Breast epithelium (tissue), 4 donors: ENCODE measurements at places on chromosomes 2 and 18.

- no peak for DNase-seq
These were observed 352.8 kb upstream of the KCNH7 start for GRCh38 chr2:163191372-163191771.

GRCh38 chr2:169415233-169415748, 53.0 kb upstream of the LRP2 start:
- no peak for DNase-seq

DNA sequence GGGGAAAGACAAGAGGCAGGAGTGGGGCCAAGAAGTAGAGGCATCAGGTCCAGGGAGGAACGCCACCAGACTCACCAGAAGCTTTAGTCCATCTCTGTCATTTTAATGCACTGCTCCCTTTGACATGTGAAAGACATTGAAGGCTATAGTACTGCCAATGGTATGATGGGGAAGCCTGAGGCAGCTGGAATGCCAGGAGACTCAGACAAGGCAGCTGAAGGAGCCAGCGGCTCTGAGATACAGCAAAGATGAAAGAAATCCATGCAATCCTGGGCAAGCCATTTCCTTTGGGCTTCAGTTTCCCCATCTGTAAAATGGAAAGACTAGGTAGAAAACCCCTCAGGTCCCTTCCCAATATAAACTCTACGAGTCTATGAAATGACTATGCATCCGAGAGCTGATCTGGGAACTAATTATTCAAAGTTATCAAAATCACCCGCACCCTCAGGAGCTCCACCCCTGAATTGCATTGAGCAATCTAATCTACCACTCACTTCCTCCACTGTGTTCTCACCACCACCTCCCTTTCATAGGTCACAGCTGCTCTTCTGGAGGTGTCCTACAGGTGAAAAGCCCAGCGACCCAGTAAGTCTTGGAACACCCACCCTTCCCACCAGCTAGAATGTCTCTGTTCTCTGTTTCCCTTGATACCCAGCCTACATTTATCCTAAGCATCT, 3.1 kb downstream of the CXCR2 start:
- no peak for DNase-seq

DNA sequence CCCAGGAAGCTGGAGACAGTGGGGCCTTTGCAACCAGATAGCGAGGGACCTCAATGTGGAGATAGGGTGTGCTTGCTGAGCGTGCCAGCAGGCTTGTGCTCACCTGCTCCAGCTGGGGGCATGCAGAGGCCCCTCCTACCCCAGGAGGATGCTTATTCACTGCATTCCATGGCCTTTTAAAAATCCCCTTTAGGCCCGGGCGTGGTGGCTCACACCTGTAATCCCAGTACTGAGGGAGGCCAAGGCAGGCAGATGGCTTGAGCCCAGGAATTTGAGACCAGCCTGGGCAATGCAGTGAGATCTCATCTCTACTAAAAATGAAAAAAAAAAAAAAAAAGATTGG, 54.5 kb downstream of the ODC1 start:
- no peak for DNase-seq

DNA sequence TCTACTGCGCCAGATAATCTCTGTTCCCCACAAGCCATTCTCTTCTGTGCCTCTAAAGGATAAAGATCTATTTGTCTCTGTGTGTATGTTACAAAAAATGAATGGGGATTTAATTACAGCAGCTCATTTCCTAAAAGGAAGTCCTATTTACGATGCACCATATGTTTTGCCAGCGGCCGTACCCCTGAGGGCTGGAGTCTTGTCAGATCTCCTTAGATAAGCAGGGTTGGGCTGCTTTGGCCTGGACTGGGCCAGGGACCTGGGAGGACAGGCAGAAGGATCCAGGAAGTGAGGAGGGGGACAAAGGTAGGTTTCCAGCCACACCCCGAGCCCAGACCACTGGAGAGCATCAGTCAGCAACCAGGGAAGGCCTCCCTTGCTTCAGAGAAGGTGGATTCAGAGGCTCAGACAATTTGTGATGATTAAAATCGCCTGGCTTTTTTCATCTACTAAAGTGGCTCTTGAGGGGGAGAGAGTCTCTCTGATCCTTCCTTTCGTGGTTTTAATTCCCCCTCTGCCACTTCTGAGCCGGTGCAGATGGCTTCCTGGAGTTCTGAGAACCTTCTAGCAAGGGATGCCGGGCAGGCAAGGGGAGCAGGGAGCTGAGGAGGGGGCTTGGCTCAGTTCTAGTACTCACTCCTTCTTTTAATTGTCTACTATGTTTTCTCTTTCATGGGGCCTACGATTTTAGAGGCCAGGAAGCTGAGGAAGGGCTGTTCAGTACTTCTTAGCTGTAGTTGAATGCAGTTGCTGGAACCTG, 42.1 kb downstream of the MYCN start:
- no peak for DNase-seq

DNA sequence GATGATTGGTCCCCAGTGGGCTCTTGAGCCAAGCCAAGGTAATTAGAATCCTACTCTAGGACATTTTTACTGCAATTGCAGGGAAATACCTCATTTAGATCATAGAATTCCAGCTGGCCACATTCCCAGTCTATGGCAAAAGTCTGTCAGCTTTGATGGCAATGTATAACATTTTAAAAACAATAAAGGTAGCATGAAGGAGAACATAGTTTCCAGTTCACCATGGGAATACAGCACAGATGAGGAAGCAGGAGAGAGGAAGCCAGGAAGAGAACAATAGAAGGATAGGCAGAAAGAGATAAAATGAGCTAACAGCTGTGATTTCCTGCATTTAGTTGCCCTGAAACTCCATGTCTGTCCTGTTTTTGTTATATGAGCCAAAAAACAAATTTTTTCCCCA, 897.3 kb upstream of the DDX18 start:
- no peak for DNase-seq

DNA sequence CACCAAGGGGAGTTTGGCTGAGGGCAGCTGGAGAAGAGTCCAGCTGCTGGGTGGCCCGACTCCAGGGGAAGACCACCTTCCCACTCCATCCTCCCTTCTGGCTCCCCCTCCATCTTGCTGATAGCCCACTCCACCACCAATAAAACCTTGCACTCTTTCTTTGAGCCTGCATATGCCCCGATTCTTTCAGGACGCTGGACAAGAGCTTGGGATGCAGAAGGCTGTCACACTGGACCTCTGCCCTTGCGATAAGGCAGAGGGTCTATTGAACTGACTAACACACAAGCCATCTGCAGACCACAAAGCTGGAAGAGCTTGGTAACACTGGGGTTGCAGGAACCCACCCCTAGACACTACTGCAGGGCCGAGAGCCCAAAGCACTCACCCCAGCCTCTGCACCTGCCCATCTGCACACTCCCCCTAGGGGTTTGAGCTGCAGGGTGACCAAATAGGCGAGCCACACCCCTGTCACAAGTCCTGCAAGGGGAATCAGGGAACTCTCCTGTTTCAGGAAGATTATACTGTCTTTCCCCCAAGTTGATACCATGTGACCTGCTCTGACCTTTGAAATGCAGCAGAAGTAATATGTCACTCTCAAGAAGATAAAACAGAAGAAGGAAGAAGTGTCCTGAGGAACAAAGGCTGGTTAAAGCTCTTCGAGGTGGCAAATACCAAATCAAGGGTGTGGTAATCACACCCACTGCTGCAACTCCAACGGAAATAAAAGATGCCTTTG, 70.5 kb downstream of the SMAD4 start:
- DNase-seq, result no peak

GRCh38 chr18:23953984-23954383, 60.6 kb upstream of the TTC39C start:
- no peak for DNase-seq

DNA sequence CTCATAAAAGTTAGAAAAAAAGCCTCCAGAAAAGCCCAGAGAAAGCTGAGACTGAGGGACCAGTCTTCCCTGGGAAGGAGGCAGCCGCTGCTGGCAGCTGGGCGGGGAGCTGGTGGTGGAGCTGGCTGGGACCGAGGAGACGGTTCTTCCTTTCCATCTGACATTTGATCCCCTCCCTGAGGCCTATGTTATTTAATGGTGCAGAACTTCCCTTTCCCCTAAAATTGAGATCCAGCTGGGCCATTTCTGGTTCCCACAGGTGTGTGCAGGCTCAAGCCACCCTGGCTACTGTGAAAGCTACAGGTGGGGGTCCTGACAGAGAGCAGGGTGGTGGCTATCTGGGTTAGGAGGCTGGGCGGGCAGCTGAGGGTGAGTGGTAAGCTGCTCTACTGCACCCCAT, 81.5 kb upstream of the FZD7 start:
- no peak for DNase-seq

- DNase-seq, result no peak
These were observed 24.4 kb downstream of the ZNF521 start for GRCh38 chr18:25327584-25327983.

DNA sequence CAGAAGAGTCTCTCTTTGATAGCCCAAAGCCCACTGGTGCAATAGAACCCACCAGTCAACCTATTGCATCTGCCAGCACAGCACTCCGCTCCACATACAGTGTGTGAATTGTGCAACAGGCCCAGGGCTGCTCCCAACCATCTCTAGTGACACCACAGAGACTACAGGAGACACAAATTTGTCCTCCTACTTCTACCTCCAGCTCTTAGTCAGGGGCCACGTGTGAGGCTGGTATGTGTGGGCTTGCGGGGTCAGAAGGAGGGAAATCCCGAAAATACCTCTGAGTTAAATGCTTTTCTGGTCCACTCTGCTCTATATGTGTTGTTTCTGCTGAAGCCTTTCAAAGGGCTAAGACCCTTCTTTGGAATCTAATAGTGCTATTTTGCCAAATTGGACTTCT, 18.0 kb downstream of the DGUOK start:
- DNase-seq, result no peak

DNA sequence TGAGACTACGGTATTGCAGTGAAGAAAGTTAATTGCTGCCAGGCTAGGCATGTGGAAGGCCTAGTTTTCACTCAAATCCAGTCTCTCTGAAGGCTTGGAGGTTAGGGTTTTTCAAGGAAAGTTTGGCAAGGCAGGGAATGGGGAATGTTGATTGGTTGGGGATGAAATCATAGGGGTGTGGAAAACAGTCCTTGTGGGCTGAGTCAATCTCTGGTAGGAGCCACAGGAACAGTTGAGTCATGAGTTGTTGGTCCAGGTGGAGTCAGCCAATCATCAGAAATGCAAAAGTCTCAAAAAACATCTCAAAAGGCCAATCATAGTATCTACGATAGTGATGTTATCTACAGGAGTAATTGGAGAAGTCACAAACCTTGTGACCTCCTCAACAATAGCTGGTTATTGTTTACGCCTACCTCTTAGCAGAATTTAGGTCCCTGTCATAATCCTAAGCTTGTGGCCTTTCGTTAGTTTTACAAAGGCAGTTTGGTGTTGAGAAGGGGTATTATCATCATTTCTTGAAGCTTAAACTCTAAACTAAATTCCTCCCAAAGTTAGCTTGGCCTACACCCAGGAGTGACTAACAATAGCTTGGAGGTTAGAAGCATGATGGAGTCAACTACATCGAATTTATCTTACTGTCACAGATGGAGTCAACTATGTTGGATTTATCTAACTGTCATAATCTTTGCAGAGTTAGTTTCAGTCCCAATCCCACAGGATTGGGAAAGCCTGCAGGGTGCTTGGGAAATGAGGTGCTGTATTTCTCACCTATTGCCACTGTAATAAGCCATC, 33.7 kb upstream of the APCDD1 start:
- DNase-seq, result no peak

DNA sequence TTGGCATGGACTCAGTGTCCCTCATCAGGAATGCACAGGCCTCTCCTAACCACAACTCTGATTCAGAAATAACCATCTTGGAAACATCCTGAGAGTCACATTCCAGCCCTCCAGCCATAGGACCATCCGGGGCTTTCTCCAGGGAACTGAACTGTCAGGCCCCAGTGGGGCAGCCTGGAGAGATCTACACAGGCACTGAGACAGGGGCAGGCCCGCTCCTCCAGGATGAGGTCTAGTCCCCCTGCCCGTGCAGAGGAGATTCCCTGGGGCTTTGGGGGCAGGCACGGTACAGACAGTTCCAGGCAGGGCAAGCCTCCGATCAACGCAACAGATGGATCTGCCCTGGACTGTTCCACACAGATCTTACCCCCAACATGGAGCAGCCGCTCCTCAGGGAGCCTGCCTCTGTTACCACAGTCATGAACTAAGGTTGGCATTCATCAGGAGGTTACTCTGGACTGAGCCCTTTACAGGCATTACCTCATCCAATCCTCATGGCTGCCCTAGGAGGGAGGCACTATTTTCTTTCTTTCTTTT, 12.0 kb downstream of the KCNK3 start:
- DNase-seq, result no peak

- DNase-seq, result no peak
These were observed 896 bp upstream of the ASXL3 start for GRCh38 chr18:33576999-33577646.

GRCh38 chr18:75742516-75742915, 315.0 kb upstream of the SMIM21 start:
- no peak for DNase-seq

- no peak for DNase-seq
These were observed 1.3 kb downstream of the ARHGEF4 start for GRCh38 chr2:130837811-130838565.

DNA sequence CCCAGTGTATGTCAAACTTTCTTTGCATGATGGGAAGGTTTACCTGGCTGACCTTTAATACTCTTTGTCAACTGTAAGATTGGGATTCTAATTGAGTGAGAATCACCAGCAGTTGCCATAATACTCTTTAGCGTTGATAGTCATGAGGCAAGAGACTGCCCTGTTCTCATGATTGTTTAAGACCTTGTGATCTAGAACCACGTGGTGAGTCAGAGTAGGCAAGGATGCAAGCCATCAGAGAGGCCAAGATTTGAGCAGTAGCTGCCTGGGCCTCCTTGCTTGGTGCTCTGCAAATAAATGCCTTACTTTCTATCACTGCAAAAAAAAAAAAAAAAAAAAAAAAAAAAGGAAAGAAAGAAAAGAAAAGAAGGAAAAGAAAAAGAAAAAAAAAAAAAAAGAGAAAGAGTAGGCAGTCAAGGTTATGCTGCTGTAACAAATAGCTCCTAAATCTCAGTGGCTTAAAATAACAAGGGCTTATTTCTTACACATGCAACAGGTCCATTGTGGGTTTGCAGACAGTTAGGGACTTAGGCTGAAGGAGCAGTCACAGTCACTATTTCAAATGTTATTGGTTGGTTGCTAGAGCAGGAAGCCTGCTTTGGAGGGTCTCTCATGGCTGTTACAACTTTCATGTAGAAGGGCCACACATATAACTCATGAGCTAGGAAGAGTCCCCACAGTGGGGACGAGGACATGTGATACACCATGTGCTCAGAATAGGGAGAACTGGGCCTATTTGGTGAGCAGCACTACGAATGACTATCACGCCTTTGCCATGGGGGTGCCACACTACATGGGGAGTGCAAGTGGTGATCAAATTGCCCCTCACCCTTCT, 21.7 kb downstream of the IL1R2 start:
- no peak for DNase-seq

DNA sequence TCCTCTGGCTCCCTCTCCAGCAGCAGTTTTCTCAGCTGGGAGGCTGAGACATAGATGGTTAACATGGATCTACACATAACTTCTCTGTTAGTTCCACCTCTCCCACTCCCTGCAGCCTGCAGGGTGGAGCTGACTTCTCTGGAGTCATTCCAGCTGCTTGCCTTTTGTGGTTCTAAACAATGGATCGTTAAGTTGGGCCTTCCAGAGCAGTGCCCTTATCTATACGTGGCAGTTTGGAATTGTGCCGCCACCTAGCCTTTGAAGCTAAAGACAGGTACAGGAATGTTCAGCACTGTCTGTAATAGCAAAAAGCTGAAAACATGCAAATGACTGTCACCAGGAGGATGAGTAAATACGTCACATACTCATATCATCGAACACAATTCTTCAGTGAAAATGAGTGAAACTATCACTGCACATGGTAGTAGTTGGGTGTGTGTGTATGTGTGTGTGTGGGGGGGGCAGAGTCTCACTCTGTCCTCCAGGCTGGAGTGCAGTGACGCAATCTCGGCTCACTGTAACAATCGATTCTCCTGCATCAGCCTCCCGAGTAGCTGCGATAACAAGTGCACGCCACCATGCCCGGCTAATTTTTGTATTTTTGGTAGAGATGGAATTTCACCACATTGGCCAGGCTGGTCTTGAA, 50.3 kb downstream of the SH2D6 start:
- no peak for DNase-seq
